MV-4-11 (cell line): ENCODE measurements at places on chromosomes 1 and 21.

GRCh38 chr1:109909561-109909960, 1.1 kb upstream of the CSF1 start:
- no peak for DNase-seq

DNA sequence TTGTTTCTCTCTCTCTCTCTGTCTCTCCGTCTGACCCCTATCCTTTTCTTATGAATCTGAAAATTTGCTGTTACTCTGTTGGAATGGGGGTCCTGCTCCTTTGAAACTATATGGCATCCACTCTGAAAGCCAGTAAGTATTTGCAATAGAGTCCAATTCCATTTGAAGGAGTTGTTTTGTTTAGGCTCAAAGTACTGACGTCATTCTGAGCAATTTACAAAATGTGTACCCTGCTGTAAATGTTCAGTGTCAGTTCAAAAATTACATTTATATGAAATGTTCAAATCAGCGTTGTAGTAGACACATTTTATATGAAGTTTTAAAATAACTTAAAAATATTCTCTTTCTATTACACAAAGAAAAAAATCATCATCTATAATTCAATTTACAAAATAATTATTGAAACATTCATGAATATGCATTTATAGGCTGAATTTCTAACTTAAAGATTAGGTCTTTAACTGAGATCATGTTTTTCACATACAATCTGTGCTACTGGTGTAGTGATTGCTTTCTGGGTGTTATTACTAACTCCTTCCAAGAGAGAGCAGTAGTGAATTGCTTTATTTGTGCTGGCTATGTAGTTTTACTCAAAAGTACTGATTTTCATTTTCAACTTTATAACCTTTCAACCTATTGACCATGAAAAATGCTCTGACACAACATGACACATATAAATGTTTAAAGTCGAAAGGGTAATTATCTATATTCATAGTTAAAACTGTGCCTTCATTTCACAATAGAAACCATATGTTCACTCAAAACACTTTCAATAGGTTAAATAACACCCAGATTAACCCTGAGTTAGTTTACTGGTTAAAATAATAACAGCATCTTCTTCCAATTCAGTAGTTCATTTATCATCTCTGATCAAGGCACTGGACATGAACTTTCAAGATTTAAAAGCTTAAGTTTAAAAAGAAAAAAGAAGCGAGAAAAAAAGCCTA, 253.1 kb upstream of the ADGRL4 start:
- no peak for DNase-seq

DNA sequence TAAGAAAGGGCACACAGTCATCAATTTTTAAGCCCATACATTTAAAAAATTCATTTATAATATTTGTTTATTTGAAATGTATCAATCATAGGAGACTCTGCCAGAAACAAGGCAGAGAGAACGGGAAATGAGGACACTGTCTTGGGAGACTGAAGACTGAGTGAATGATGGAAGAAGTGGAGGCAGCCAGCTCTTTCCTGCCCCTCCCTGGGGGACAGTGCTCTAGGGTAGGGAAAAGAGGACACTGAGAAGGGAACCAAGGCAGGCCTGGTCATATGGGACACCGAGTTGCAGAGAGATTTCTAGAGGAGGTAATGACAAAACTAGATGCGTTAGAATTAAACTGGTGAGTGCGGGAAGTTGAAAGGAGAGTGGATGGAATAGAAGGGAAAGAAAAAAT, 31.6 kb downstream of the EEIG2 start:
- DNase-seq, result no peak

GRCh38 chr1:107389410-107390396, 248.9 kb downstream of the NTNG1 start:
- DNase-seq, result no peak

DNA sequence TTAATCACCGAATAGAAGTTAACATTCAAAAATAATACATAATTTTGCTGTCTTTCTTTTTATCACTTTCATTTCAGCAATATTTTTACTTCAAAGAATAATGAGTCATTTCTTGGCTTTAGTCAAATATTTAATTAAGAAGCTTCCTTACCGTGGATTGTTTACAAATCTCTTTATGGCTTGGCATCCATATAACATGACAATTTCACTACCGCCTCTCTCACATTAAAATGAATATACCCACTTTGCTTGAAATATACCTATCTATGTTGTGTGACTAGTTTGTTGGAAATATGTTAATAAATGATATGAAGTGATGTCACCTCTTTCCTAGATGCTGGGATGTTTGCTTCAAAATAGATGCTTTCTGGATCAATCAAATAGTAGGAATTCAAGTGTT, 1203.9 kb downstream of the AMY1C start:
- no peak for DNase-seq

DNA sequence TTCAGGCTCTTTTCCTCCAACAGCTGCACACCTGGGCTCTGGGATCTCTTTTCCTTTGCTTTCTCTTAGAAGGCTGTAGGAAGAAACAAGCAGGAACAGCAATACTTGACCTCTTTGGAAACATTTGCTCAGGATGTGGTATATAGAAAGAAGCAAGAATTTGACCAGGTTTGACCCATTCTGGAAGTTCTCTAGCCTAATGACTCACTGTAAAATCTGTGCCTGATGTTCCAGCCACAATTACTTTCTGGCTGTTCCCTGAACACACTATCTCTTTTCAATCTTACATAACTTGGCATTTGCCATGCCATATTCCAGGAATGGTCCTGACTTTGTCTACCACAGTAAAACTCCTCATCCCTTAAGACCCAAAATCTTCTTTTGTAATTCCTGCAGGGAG, 419.9 kb upstream of the DAB1 start:
- DNase-seq, result no peak

DNA sequence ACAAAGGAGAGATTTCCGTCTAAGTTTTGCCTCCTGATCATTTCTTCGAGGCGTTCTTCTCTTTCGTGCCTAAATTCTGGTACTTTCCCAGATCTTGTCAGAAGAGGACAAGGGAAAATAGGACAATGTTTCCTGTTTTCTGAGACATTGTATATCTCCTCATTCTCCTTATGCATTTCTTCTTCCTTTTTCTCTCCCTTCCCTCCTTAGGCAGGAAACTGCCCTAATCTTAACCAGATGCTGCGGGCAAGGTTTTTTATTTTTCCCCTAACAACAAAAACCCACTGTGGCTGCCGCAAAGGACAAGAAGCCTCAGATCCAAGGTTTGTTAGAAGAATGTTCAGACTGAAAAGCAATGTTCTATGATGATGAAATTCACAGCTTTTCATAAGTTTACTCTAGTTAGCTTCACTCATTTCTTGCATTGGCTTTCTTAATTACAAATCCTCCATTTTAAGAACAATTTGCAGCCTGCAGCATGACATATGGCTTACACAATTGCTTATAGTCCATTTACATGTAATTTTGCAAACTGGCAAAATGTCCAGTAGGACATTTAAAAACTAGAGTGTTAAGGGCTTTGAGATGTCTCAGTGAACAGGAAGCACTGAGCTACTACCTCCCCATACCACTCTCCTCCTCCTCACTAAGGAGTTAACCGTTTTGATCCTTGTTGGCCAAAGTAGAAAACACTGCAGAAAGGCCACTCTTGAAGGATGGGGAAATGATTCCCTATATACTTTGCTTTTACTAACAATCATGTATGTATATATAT, 624 bp downstream of the CTSK start:
- DNase-seq, result peak; percentile 77

DNA sequence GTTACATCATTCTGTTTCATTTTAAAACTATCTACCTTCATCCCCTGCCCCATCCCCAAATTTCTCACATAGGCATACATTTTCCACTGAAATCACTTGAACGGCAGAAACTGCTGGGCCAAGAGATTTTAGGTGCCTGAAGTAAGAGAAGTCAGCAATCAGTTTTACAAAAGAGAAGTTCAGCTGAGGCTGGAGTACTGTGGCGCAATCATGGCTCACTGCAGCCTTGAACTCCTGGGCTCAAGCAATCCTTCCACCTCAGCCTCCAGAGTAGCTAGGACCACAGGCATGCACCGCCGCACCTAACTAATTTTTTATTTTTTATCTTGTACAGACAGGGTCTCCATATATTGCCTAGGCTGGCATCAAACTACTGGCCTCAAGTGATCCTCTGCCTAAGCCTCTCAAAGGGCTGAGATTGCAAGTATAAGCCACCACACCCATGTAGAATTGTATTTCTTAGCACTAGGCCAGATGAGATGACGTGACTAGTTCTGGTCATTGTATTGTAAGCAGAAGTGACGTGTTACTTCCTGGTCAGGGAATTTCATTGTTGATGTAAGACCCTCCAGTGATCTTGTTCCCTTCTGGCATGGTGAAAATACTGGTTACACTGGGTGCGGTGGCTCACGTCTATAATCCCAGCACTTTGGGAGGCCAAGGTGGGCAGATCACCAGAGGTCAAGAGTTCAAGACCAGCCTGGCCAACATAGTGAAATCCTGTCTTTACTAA, 7.1 kb downstream of the BECN2 start:
- peak; percentile 69 for DNase-seq

GRCh38 chr21:38683222-38683621, 122.5 kb upstream of the ETS2 start:
- peak; percentile 21 for DNase-seq

- no peak for DNase-seq
Measured at GRCh38 chr1:17259233-17259873, 10.5 kb downstream of the PADI3 start.

GRCh38 chr1:242242983-242243382, 244.1 kb upstream of the MAP1LC3C start:
- no peak for DNase-seq

DNA sequence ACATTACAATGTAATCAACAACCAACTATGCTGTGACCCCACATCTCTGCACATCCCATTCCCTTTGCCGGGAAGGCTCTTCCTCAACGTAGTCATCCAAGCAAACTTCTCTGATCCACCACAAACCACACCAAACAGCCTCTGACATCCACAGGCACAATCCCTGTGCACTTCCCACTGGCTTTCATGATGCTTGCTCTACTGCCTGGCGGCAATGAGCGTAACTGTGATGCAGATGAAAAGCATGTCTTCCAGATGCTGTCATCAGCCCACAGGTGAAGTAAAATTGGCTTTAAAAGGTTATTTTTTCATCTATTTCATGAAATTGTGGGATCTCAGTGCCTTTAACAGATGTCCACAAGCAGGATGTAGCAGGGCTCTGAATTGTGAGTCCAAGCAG, 635.2 kb downstream of the SMYD3 start:
- DNase-seq, result no peak

GRCh38 chr1:53308506-53308905, 19.4 kb downstream of the LRP8 start:
- no peak for DNase-seq

DNA sequence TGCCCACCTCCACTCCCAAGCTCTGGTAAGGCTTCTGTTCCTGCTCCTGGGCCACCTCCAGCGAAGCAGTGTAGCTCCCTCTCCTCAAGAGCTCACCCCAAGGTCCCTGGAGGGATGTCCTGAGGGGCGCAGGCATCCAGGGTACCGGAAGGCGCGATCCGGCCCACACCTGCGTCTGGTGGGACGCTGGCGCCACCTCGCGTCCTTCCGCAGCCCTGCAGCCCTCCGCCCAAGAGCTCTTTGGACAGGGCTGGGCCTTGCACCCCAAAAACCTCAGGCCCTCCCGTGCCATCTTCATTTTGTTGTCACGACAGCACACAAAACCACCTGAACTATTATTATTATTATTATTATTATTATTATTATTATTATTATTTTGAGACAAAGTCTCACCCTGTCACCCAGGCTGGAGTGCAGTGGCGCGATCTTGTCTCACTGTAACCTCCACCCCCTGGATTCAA, 49.2 kb upstream of the PAX7 start:
- no peak for DNase-seq

DNA sequence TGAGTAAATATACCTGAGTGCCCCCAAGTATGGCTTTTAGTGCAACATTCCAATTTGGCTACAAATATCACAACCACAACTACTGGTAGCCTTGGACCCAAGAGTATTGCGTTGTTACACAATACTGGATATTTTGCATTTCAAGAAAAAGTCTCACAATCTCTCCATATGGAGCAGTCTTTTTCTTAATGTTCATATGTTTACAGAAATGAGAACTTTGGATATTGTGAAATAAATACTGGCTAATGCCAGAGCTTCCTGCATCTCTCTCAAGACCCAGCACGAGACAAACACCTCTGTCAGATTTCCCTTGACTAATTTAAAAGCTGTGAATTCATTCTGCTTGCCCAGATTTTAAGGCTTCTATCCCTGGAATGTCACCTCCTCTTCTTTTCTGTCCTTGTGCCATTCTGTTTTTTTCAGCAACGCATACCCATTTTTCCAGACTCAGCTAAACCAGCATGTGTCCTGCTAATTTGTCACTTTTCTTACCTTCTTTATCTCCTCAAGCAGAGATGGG, 136.2 kb upstream of the BACE2 start:
- no peak for DNase-seq

- DNase-seq, result no peak
Measured at GRCh38 chr1:85462931-85463649, 1.9 kb downstream of the DDAH1 start.

DNA sequence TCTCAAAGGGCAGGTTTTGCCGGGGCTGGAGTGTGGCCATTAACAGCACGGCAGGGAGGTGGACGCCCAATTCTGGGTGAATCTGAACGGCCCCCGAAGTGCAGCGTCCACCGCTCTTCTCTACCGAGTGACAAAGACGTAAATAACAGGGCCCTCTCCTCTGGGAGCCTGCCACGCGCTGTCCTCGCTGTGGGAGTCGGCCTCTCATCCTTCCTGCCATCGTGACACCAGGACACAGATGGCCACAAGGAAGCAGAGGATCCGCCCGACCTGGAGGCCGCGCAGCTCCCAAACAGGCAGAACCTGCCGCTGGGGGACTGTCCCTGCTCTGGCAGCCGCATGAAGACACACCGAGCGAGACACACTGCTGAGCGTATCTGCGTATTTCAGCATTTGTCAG, 12.1 kb upstream of the CDK11B start:
- no peak for DNase-seq

- DNase-seq, result peak; percentile 46
Measured at GRCh38 chr1:214123061-214123784, 135.4 kb downstream of the PROX1 start.

GRCh38 chr1:230113593-230114236, 46.7 kb downstream of the GALNT2 start:
- no peak for DNase-seq

- DNase-seq, result peak; percentile 66
Measured at GRCh38 chr1:13730751-13731482, 30.9 kb downstream of the PRDM2 start.

DNA sequence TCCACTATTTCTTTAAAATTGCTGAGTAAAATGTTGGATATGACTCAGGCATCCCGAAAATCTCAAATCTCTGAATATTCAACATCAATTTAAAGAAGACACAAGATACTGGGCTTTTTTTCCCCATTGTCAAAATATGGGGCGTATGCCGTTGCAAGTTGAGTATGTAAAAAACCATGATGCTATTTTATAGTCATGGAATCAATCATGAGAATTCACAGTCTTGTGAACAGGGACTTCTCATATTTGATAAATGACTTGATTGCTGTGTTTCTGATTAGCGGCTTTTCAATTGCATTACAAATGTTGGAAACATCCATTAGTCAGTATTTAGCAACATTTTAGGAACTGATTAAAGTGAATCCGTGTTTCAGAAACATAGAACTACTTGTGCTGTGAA, 45.3 kb downstream of the SETD4 start:
- DNase-seq, result no peak
